ENCODE measurements at places on chromosomes 2 and 18. TPM values are rescaled to one million over a fixed set of nuclear protein-coding genes. Genes with fewer than 3 reads are reported as not detected.

POTEI gene
- polyA plus RNA-seq, result not detected

DNA sequence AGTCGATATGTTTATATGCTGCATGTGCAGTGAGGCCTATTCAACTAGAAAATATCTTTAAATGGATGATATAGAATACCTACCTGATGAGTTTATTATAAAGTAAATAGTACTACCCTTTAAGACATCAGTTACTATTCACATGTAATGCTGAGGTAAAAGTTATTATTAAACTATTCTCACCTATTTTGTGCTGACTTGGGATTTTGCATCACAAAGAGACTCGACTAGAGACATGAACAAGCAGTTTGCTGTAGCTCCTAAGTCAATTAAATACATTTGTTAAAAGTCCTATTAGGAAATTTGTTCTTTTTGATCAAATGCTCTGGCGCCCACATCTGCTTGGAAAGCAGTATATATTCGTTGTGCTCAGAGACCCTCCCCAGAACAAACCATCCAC is 164.1 kb downstream of the CCDC85A start:
- no peaks in the 10 kb centered on the region for H3K4me1 ChIP-seq
- H3K27ac ChIP-seq, result no peak overlapping the region
- no peak for DNase-seq
- no peaks in the 10 kb centered on the region for H3K36me3 ChIP-seq
- no peak overlapping the region for H3K4me3 ChIP-seq

GRCh38 chr2:187527262-187527661 is 27.0 kb downstream of the TFPI start:
- H3K36me3 ChIP-seq, result no peaks in the 10 kb centered on the region
- H3K27ac ChIP-seq, result no peak overlapping the region
- H3K4me3 ChIP-seq, result no peak overlapping the region

- no peak overlapping the region for H3K27ac ChIP-seq
- no peak for DNase-seq
- no peaks in the 10 kb centered on the region for H3K27me3 ChIP-seq
- H3K36me3 ChIP-seq, result no peaks in the 10 kb centered on the region
- H3K4me1 ChIP-seq, result no peaks in the 10 kb centered on the region
Measured at GRCh38 chr2:187171318-187171717, 276.7 kb downstream of the CALCRL start.

DNA sequence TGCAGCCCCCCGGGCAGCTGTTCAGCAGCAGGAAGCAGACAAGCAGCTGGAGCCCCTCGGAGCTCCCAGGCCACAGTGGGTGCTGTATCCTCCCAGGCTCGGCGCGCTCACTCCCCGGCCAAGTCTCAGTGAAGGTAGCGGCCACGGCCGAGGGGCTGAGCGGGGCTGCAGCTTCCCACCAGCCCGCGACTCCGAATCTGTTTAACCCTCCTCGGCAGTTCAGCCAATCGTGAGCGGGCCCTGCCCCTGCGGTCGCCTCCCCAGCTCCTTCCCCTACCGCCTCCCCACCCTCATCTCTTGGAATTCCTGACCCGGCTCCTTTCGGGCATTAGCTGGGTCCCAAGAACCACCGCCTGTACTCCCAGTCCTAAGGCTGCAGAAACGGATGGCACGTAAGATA is at the start of gene RESP18:
Gene RESP18 (minus strand): TSS at position 203 of the 400 bp plus-strand sequence.
- no peaks in the 10 kb centered on the region for H3K36me3 ChIP-seq
- H3K4me3 ChIP-seq, result no peak within 1 kb of the TSS
- H3K27ac ChIP-seq, result no peak within 1 kb of the TSS

DNA sequence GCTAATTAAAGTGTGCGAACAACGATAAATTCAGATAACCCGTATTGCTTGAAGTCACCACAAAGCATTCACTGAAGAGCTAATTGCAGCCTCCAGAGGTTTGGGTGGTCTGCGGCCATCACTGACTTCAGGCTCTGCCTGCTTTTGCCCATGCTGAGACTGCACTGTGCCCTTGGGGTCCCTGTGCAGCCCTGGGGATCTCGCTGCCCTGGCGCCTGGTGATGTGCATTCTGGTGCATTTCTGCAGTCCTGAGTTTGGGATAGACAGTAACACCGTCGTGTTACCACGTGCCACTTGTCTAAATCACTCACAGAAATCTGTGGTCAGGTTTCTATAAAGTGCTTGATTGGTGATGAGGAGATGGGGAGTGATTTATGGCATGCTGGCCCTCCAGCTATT is 27.6 kb downstream of the LDLRAD4 start:
- no peaks in the 10 kb centered on the region for H3K36me3 ChIP-seq
- no peak overlapping the region for H3K4me3 ChIP-seq
- no peak overlapping the region for H3K27ac ChIP-seq
- H3K4me1 ChIP-seq, result no peaks in the 10 kb centered on the region
- no peaks in the 10 kb centered on the region for H3K27me3 ChIP-seq
